CD4-positive, CD25-positive, alpha-beta regulatory T cell (primary cell): ENCODE measurements at places on chromosomes 5 and 9. TPM values are rescaled to one million over a fixed set of nuclear protein-coding genes. Genes with fewer than 3 reads are reported as not detected.

The GPR21 gene
- polyA plus RNA-seq, result not detected

The TEK gene
- not detected for polyA plus RNA-seq

The PFN3 gene
- not detected for polyA plus RNA-seq

The C5 gene
- polyA plus RNA-seq, result not detected

The SHROOM1 gene
- not detected for polyA plus RNA-seq

The SUSD3 gene
- 187 TPM for polyA plus RNA-seq

The EGR1 gene
- polyA plus RNA-seq, result 0.67 TPM

The FBP2 gene
- not detected for polyA plus RNA-seq

The LCN6 gene
- polyA plus RNA-seq, result not detected

The APC gene
- 7.6 TPM for polyA plus RNA-seq
